A549 (cell line): ENCODE measurements at places on chromosomes 4 and X. TPM values are rescaled to one million over a fixed set of nuclear protein-coding genes. Genes with fewer than 3 reads are reported as not detected.

- no peak for DNase-seq
Observed at GRCh38 chr4:85543832-85544231, 68.9 kb downstream of the ARHGAP24 start.

DNA sequence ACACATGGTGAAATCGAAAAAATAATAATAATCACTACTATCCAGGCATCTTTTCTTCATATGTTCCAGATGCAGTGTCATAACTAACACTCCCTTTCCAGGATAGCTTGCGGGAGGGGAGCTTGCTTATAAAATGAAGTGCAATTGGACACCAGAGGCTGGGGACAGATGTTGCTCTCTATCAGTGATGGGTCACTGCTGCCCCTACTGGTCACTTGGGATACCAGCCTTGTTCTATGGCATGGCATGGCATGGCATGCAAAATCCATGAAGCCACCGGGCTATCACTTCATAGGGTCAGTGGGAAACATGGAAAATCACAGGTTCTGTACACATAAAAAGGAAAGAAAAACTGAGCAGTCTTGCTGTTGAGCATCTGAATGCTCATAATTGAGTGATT lies 168.1 kb downstream of the GLRA2 start:
- peak; percentile 18 for DNase-seq

Gene LGI2
- 0.05 to 0.16 TPM (median 0.07 TPM) in 3 replicates for polyA plus RNA-seq

Gene CYP2U1
- 1.8 to 2.3 TPM (median 2.2 TPM) in 3 replicates for polyA plus RNA-seq

Gene PHOX2B
- not detected in 3 replicates for polyA plus RNA-seq

DNA sequence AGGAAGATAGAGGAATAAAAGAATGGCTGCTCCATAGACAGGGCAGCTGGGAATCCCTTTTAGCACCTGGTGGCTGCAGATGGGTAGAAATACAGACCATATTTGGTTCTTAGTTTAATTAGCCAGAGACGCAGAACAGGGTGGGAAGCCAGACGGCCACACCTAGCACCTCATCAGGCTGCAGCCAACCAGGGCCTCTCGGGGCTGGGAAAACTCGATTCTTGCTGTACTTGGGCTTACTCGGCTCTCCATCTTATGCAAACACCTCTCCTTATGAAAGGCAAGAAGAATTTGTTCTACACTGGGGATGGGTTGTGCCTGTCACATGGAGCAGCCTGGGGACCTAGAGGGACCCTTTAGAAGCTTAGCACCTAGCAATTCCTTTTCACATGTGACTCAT lies 19.7 kb downstream of the IRAK1 start:
- no peak for DNase-seq

DNA sequence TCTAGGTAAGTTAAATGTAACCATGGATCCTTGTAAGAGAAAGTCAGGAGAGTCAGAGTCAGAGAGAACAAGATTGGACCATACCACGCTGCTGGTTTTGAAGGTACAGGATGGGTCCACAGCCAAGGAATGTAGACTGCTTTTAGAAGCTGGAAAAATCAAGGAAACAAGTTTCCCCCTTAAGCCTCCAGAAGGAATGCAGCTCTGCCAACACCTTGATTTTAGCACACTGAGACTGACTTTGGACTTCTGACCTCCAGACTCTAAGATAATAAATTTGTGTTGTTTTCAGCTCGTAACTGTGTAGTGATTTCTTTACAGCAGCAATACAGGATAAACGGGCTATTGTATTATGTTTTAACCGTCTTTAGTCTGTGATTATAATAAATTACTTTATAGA lies 108.0 kb upstream of the USP38 start:
- no peak for DNase-seq

Gene LNX1
- polyA plus RNA-seq, result 0.04 TPM in 2 of 3 replicates, not detected in the other

Gene SLC2A9
- 0.62 to 1.0 TPM (median 0.76 TPM) in 3 replicates for polyA plus RNA-seq
